Calu3 (cell line): ENCODE measurements at places on chromosomes 5 and 9. TPM values are rescaled to one million over a fixed set of nuclear protein-coding genes. Genes with fewer than 3 reads are reported as not detected.

MZB1 gene
- total RNA-seq: 0.24 TPM in 1 of 2 replicates, not detected in the other

GRCh38 chr5:1975898-1976765 is 93.4 kb upstream of the IRX4 start:
- no peaks in the 10 kb centered on the region for H3K4me1 ChIP-seq
- H3K4me3 ChIP-seq: no peak overlapping the region
- peaks cover 56% of the 10 kb centered on the region for H3K27me3 ChIP-seq
- no peaks in the 10 kb centered on the region for H3K36me3 ChIP-seq

GFRA3 gene
- total RNA-seq: 0.54 and 0.83 TPM in 2 replicates

CDHR2 gene
- total RNA-seq: 7.8 and 13.3 TPM in 2 replicates

DNA sequence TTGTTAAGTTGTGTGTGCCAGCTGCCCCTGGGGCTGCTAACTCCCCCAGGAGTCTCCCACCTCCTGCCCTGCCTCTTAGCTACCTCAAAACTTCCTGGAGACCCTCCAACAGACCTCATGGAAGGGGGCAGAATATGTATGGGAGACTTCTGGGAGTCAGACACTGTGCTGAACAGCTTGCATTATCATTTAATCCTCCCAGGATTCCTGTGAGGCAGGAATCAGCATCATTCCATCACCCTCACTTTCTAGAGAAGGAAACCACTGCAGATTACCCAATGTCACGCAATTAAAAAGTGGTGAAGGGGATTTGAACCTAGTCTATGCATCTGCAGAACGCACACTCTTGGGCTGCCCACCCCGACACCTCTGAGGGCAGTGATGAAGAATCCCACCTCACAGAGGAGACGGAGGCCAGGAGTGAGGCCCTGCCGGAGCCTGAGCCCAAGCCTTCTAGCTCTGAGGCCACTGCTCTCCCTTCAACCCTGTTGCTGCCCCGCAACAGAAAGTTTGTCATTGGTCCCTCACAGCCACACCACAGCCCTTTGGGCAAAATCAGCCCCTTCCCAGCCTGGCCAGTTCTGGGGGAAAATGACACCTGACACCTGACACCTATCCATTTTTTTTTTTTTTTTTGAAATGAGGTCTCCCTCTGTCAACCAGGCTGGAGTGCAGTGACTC is 30.3 kb upstream of the IL17B start:
- peaks cover 29% of the 10 kb centered on the region for H3K27me3 ChIP-seq
- no peak overlapping the region for H3K27ac ChIP-seq
- H3K4me3 ChIP-seq: no peak overlapping the region
- peaks cover 9% of the 10 kb centered on the region for H3K4me1 ChIP-seq
- H3K36me3 ChIP-seq: no peaks in the 10 kb centered on the region
- DNase-seq: no peak

DNA sequence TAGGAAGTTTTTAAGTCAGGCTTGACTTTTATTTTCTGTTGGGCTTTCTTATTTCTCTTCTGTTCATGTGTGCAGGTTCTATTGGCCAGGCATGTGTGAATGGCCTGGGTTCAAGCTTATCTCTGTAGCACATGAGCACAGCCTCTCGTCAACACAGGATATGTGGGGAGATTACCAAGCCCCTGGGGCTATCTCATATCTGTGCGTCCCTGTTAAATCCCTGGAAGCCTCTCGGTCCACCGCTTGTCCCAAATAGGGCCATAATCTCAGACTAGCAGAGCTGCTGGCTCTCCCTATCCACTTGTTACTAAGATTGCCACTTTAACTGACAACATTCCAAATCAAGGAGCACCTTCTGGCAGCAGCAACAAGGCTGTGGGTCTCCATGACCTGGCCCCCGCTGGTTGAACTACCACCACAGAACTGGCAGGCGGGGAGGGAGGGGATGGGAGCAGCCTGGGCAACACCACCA is 28.4 kb upstream of the EBF1 start:
- no peaks in the 10 kb centered on the region for H3K36me3 ChIP-seq
- no peaks in the 10 kb centered on the region for H3K4me1 ChIP-seq
- DNase-seq: no peak
- no peak overlapping the region for H3K4me3 ChIP-seq

DNA sequence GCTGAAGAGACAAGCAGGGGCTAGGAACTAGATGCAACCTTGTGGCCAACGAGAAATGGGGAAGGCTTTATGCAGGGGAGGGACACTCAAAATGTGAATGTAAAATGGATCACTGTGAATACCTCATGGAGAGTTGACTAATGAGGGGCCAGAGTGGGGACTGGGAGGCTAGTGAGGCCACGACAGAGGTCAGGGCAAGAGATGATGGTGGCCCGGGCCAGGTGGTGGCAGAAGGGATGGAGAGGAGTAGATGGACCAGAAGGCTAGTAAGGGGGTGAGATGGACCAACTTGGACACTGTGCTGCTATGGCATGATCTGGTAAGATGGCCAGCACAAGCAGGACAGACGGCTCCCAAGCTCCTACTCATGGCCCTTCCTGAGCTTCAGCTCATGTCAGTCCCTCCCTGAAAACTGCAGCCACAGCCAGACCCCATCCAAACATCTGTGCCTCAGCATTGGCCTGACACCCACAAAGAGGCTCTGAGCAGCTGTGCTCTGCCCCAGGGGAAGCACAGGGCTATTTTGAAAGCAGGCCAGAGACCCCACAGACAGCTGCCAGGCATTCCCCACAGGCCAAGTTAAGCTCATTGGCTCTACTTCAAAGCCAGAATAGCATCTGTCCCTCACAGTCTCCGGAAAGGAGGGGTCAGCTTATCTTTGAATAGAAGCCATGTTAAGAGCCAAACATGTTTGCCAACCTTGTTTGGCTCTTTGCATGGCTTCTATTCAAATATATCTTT is 22.1 kb downstream of the P4HA2 start:
- no peak overlapping the region for H3K4me3 ChIP-seq
- peaks cover 6% of the 10 kb centered on the region for H3K36me3 ChIP-seq
- no peak for DNase-seq
- H3K27ac ChIP-seq: no peak overlapping the region

- no peak overlapping the region for H3K27ac ChIP-seq
- no peak overlapping the region for H3K4me3 ChIP-seq
- no peaks in the 10 kb centered on the region for H3K36me3 ChIP-seq
- peaks cover 65% of the 10 kb centered on the region for H3K4me1 ChIP-seq
- no peaks in the 10 kb centered on the region for H3K27me3 ChIP-seq
Measured at GRCh38 chr5:14173377-14174229, 30.5 kb downstream of the TRIO start.

DNA sequence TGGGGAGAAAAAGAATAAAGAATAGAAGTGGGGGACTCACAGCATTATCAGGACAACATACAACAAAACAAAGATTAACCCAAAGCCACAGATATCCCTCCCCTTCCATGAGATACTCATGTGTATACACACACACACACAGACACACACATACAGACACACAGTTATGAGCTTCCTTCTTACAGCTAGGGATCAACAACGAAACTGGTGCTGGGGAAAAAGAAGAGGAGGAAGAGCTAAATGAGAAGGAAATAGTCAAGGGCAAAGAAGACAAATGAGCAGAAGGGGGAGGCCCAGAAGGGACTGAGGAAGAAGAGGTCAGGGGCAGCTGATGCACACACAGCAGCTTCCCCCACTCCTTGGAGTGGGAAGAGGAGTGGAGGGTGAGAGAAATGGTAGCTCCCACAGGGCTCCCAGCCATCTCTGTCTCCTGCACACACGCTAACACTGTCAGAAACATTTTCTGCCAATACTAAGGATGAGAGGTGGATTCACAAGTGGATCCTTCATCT is 66.2 kb downstream of the SIL1 start:
- no peak for DNase-seq
- H3K27ac ChIP-seq: no peak overlapping the region
- no peaks in the 10 kb centered on the region for H3K36me3 ChIP-seq
- no peaks in the 10 kb centered on the region for H3K27me3 ChIP-seq
- peaks cover 7% of the 10 kb centered on the region for H3K4me1 ChIP-seq

GRCh38 chr9:21991072-21991959 is 2.9 kb downstream of the CDKN2A start:
- H3K27me3 ChIP-seq: no peaks in the 10 kb centered on the region
- no peak for DNase-seq
- peak overlapping the region; percentile 81 for H3K4me3 ChIP-seq
- H3K4me1 ChIP-seq: peaks cover 2% of the 10 kb centered on the region
- peak overlapping the region; percentile 72 for H3K27ac ChIP-seq
- H3K36me3 ChIP-seq: peaks cover 84% of the 10 kb centered on the region

GRCh38 chr9:12954441-12954840 is 179.6 kb downstream of the LURAP1L start:
- no peak for DNase-seq
- no peaks in the 10 kb centered on the region for H3K27me3 ChIP-seq
- no peak overlapping the region for H3K27ac ChIP-seq
- no peaks in the 10 kb centered on the region for H3K36me3 ChIP-seq
- H3K4me3 ChIP-seq: no peak overlapping the region

GRCh38 chr5:75601996-75602395 is 9.3 kb upstream of the ANKDD1B start:
- peaks cover 6% of the 10 kb centered on the region for H3K36me3 ChIP-seq
- peak overlapping the region; percentile 37 for H3K27ac ChIP-seq
- peaks cover 9% of the 10 kb centered on the region for H3K4me1 ChIP-seq
- H3K4me3 ChIP-seq: no peak overlapping the region
- no peaks in the 10 kb centered on the region for H3K27me3 ChIP-seq

DNA sequence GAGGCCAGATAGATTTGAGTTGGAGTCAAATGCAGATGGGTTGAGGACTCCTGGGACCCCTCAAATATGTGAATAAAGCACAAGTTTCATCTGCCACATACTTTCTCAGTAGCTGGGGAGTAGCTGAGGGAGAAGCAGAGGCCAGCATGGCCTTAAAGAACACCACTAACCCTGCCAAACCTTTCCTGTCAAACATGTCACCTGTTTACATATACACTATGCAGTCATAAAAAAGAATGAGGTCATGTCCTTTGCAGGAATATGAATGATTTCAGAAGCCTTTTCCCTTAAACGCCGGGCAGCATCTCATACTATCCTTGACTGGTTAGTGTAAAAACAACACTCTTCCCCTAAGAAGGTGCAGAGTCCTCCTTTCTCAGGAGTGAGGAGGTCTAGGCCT is 25.2 kb upstream of the HSD17B4 start:
- H3K4me3 ChIP-seq: no peak overlapping the region
- no peaks in the 10 kb centered on the region for H3K27me3 ChIP-seq
- no peak overlapping the region for H3K27ac ChIP-seq
- H3K36me3 ChIP-seq: no peaks in the 10 kb centered on the region
- peaks cover 9% of the 10 kb centered on the region for H3K4me1 ChIP-seq

PCDHGA10 gene
- 2.6 and 3.7 TPM in 2 replicates for total RNA-seq

DNA sequence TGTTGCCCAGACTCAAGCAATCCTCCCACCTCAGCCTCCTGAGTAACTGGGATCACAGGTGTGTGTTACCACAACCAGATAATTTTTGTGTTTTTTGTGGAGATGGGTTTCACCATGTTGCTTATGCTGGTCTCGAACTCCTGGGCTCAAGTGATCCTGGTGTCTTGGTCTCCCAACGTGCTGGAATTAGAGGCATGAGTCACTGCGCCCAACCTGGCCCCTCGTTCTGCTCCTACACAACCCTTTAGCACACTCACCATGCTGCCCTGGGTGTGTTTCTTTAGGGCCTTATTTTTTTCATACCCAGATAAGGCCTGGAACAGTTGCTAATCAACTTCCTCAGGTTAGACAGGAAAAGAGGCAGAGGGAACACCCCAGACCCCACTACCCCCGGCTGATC is 2.6 kb downstream of the PDZD2 start:
- no peak overlapping the region for H3K27ac ChIP-seq
- DNase-seq: no peak
- H3K27me3 ChIP-seq: peaks cover 28% of the 10 kb centered on the region
- no peaks in the 10 kb centered on the region for H3K4me1 ChIP-seq
- no peaks in the 10 kb centered on the region for H3K36me3 ChIP-seq
- no peak overlapping the region for H3K4me3 ChIP-seq

DNA sequence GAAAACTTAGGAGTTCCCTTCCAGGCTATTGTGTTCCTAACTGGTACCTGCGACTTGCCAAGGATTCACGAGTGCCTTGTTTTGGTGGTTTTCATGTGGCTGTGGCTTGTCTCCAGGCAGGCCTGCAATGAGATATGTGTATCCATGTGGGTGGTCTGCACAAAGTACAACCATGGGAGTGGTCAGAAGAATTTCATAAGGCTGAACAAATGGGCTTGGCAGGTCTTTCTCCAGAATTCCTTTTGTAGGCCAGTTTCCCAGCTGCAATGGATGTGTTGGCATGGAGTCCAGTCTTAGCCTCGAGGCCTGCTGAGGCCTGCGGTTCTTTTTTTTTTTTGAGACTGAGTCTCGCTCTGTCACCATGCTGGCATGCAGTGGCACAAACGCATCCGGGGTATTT is 28.8 kb upstream of the MELK start:
- H3K36me3 ChIP-seq: no peaks in the 10 kb centered on the region
- no peak overlapping the region for H3K4me3 ChIP-seq
- H3K4me1 ChIP-seq: no peaks in the 10 kb centered on the region

GRCh38 chr5:124182133-124182532 is 564.3 kb downstream of the ZNF608 start:
- H3K27ac ChIP-seq: no peak overlapping the region
- H3K27me3 ChIP-seq: no peaks in the 10 kb centered on the region
- H3K4me1 ChIP-seq: no peaks in the 10 kb centered on the region
- no peak overlapping the region for H3K4me3 ChIP-seq
- no peaks in the 10 kb centered on the region for H3K36me3 ChIP-seq

- no peak overlapping the region for H3K27ac ChIP-seq
- no peaks in the 10 kb centered on the region for H3K27me3 ChIP-seq
- no peak overlapping the region for H3K4me3 ChIP-seq
Measured at GRCh38 chr5:67897431-67897830, 318.1 kb upstream of the PIK3R1 start.

ABLIM3 gene
- total RNA-seq: 58.2 and 70.9 TPM in 2 replicates

DNA sequence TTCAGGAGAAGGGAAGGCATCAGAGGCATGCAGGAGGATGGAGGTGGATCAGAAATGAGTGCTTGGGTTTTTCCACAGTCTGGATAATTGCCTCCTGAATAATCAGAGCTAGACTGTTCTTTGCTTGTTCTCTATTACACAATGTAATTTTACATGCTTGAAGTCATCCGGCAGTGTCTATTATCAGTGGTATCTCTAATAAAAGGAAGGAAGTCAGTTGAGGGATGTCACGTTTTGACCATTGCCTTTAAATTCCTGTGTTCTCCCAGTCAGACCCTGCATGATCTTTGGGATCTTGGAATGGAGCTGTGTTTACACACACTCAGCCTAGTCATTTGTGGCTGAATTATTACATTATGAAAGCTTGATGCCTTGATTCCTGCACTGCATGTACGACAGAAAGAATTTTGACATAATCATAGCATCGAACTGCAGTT is 91.0 kb downstream of the PDE8B start:
- no peak overlapping the region for H3K27ac ChIP-seq
- H3K4me1 ChIP-seq: no peaks in the 10 kb centered on the region
- H3K27me3 ChIP-seq: peaks cover 62% of the 10 kb centered on the region
- DNase-seq: no peak
- H3K4me3 ChIP-seq: no peak overlapping the region
- no peaks in the 10 kb centered on the region for H3K36me3 ChIP-seq

- H3K27ac ChIP-seq: no peak overlapping the region
- no peaks in the 10 kb centered on the region for H3K36me3 ChIP-seq
- no peak for DNase-seq
Measured at GRCh38 chr5:1762883-1763547, 36.6 kb downstream of the MRPL36 start.

NSA2 gene
- 171 and 203 TPM in 2 replicates for total RNA-seq
